ENCODE measurements at places on chromosomes 2 and 18.

- no peak for DNase-seq
Observed at GRCh38 chr2:73072129-73072395, 550 bp upstream of the SFXN5 start.

DNA sequence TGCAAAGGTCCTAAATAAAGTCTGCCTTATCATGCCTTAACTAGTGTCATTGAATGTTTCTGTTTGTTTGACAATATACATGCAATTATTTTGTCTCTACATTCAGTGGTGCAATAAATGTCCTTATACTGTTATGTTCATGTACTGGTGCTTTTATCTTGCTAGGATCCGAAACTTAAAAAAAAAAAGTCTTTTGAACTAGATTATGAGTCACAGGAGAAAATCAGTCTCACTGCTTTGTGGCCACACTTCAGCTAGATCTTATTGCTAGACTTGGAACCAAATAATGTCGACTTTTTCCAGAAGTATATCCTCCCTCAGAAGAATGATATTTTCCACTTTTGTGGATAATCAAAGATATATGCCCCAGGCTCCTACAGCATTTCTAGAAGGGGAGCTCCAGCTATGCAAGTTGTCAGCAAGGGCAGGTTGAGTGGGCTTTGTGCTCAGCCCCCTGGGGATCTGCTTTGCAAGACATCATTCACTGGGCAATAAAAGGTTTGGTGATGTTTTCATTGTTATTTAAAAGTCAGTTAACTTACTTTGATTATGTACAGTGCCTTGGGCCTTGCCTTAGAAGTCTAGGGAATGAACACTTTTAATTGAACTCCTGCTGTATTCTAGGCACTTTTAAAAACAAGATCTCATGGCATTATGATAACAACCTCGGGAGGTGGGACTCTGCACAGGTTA, 157.1 kb upstream of the LRRTM1 start:
- no peak for DNase-seq

GRCh38 chr2:127676906-127677305, 1.6 kb upstream of the LIMS2 start:
- no peak for DNase-seq

DNA sequence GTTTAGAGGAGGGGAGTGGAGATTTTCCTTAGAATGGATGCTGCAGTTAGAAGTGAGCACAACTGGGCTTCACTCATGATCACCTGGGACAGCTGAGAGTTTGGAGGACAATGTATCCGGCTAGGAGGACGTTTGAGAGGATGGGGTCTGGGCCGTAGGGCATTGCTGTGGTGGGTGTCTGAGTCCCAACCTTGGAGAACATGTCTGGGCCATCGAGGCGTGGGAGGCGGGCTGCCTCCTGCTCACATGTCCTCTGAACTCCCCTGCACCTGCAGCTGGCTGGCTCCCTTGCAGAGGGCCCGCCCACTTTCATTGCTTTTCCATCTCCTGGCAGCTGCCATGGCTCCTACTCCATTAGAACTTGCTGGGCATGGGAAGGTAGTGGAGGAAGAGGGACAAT, 203.0 kb upstream of the PXDN start:
- no peak for DNase-seq

DNA sequence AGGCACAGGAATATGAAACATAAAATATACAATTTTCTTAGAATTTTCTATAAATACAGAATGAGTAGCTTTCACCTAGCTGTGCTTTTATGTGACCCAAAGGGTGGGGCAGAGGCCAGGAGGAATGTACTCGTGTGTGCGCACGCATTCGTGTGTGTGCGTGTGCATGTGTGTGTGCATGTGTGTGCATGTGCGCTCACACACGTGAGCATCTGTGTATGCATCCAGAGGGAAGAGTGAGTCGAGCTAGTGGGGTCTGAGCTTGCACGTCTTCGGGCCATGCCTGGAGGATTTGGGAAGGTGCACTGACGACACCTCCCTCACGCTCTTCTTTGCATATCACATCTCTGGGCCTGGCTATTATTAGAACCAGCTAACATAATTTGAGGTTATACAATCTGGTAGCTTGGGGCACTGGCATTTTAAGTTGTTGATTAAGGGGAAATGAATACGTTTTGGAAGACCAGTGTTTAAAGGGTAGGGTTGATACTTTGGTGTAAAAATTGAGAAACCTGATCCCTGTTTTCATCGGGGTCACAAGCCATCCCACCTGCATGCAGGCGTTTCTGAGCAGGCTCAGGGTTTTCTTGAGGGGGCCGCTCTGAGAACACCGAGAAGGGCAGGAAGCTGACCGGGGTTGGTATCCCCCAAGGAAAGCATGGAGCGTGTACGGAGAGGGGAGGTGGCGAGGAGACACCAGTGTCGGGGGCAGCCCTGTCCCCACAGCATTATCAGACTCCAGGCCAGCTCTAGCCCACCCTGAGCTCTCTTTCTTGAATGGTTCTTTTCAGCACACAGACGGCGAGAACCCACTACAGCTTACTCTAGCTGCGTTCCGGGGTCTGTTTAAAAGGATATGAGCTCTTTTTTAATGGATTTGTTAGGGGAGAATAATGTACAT, 85.3 kb downstream of the LRRFIP1 start:
- DNase-seq = no peak

DNA sequence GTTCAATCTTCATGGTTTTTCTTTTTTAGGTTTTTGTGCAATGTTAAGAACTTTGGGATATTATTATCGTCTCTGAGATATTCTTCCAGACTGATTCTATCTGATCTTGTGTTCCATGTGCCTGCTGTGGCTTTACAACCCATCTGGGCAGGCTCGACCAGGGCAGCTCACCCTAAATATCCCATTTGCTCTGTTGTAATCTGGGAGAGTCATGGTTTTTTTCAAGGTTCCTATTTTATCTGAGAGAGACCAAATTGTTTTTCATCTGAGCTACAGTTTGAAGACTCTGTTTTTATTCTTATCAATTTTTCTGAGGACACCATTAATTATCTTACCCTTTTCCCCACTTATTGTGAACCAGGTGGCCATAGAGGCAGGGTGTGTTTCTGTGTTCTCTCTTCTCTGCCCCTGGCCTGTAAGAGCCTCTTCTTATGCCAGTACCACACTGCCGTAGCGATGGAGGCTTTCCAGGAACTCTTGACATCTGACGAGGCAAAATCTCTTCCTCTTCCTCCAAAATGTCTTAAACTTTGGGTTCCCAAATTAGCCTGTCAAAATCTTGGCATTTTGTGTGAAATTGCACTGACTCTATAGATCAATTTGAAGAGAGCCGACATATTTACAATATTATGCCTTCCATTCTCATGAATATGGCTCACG, 3.1 kb downstream of the SP140L start:
- DNase-seq = no peak

GRCh38 chr2:43327119-43327518, 100.7 kb upstream of the ZFP36L2 start:
- no peak for DNase-seq

GRCh38 chr2:214104219-214104618, 306.6 kb upstream of the VWC2L start:
- DNase-seq = no peak

DNA sequence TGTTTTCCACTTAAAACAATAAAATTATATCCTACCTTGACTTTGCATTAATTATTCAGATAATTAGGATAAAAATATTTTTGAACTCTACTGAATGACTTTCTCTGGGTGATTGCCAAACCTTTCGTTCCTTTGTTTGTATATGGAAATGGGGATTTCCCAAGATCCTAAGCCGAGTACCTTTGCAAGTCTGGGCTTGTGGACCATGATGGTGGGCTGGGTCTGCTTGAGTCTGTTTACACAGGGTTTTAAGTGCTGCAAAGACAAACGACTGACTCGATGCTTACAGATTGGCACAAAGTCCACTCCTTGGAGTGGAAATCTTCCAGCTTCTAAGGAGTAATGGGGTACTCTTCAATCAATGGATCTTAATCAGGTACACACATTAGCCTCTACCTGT, 659.5 kb downstream of the TSN start:
- DNase-seq = no peak

GRCh38 chr2:68824831-68825230, 46.4 kb downstream of the BMP10 start:
- DNase-seq = no peak

DNA sequence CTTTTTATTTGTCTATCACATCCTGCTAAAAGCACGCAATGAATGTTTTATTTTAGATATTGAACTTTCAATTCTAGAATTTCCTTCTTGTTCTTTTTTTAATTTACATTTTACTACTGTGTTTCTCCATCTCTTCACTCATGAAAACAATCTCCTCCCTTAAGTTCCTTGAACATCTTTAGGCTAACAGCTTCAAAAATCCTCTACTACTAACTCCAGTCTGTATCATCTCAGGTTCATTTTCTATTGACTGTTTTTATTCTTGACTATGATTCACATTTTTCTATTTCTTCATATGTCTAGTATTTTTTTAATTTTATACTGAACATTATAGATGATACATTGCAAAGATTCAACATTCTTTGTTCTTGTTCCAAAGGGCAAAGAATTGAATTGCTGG, 79.2 kb upstream of the NCK2 start:
- no peak for DNase-seq

- DNase-seq = no peak
Observed at GRCh38 chr18:59400407-59400806, 41.3 kb upstream of the LMAN1 start.

DNA sequence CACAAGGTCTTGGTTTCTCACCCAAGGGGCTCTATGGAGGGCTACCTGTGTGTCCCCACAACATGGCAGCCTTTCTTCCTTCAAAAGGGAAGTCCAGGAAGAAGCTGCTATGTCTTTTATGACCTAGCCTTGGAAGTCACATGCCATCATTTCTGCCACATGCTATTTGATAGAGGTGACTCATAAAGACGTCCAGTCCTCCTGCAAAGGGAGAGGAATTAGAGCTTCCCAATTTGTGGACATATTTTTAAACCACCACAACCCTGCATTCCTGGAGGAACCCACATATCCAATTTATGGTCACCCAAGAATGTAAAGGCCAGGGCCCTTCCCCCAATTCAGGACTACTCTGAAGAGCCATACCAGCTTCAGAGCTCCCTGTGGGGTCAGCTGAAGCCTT, 246.2 kb downstream of the CYP26B1 start:
- no peak for DNase-seq

DNA sequence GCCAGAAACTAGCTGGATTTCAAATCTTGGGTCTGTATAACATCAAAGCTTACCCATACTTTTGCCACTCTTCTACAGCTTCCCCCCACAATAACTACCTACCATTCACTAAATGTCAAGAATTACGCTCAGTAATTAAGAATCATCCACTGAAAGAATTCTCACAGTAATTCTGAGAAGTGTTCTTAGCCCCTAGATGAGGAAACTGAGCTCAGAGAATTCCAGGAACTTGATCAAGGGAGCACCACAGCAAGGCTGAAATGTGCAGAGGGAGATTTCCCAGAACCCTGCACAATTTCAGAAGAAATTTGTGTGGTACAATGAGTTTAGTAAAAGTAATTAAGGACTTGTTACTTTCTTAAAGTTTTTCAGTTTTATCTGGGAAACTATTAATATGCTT, 194.5 kb upstream of the STK17B start:
- no peak for DNase-seq

GRCh38 chr2:142061733-142062132, 69.1 kb downstream of the LRP1B start:
- no peak for DNase-seq

GRCh38 chr2:45494978-45495293, 116.1 kb downstream of the SRBD1 start:
- no peak for DNase-seq

GRCh38 chr18:13500227-13500865, 226.0 kb downstream of the FAM210A start:
- DNase-seq = no peak
